Forelimb muscle (tissue), 1 donor: ENCODE measurements at places on chromosomes 2 and 18.

GRCh38 chr2:74199275-74199701 lies 873 bp downstream of the MTHFD2 start:
- DNase-seq = no peak

DNA sequence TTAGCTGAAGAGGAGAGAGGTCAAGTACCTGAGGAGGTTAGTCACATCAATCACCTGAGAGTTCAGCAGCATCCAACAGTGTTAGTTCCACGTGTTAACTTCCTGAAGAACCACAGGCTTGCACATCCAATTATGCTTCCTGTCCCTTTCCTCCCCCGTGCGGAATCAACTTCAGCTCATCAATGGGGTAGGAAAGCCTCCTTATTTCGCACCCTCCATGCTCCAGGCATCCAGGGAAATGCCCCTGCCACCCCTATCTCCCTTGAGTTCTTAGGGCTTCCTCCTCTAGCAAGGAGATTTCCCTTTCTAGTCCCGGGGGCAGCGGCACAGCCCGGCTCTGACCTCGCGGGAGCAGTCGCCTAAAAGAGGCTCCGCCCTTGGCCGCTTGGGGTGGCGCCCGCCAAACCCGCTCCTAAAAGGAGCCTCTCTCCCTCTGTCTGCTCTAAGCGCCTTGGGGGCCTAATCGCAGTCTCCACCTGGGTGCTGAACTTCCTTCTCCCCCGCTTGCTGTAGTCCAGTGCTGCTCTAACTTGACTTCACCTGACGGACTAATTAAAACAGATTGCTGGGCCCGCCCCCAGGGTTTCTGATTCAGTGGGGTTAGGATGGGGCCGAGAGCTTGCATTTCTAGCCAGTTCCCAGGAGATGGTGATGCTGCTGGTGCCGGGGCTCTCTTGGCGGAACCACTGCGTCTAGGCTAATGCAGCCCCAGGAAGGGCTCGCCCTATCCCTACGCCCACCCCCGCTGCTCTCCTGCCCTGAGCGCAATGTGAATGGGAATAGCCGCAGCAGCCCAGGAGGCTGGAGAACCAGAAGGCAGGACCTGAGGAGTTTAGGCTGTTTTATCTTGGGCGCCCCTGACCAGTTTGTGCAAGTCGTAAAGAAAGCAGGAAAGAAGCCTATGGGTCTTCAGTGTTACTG lies 3.4 kb upstream of the TET3 start:
- DNase-seq = no peak

- no peak for DNase-seq
Measured at GRCh38 chr2:204625135-204625534, 79.9 kb downstream of the PARD3B start.

GRCh38 chr2:191180713-191181112 lies 29.9 kb upstream of the STAT4 start:
- no peak for DNase-seq

GRCh38 chr2:94870440-94871225 lies 597 bp upstream of the TEKT4 start:
- no peak for DNase-seq

DNA sequence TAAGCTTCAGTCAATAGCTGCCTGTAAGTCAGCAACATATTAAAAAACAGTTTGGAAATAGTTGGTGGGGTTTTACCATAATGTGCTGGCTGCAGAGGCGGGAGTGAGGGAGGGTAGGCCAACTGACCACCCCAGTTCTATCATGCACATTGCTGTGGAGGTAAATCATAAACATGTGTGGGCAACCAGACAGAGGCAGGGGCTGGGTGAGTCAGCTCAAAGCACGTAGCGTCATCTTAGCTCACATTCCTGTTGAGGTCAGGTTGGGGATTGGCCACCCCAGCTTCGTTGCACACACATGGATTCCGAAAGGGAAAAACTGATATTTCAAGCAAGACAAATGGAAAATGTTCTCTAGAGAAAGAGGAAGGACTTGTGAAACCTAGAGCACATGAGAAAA lies 19.5 kb downstream of the GPR45 start:
- no peak for DNase-seq

DNA sequence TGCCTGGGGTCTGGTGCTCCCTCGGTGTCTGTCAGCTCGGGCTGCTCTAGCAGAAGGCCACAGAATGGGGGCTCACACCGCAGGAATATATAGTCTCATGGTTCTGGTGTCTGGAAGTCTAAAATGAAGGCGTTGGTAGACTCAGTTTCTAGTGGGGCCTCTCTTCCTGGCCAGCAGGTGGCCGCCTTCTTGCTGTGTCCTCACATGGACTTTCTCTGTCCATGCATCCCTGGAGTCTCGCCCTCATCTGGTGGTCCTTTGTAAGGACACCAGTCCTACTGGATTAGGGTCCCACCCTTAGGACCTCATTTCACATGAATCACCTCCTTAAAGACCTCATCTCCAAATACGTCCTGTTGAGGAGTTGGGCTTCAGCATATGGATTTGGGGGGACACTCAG lies 65.7 kb downstream of the RRM2 start:
- DNase-seq = no peak

GRCh38 chr2:168926621-168927386 lies 25.7 kb downstream of the G6PC2 start:
- DNase-seq = no peak

- no peak for DNase-seq
Measured at GRCh38 chr18:652131-652530, 5.3 kb upstream of the TYMS start.

DNA sequence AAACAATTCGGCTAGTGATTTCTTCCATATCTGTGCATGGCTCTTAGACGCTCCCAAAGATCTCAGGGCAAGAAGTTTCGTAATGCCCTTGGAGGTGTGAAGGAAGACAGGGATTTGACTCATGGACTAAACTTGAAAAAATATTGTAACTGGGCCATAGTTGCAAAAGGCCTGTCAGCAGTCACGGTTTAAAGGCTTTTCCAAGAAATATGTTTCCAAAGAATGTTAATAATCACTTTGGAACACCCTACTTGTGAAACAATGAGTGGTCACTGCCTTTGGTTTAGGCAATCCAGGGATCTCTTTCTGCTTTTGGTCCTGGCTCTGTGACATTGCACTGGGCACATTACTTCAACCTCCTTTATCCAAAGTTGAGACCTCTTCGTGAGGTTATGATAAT lies 102.5 kb upstream of the RASGRP3 start:
- DNase-seq = no peak

- DNase-seq = no peak
Measured at GRCh38 chr18:44033144-44033701, 647.5 kb upstream of the SETBP1 start.

- no peak for DNase-seq
Measured at GRCh38 chr18:55494899-55495298, 93.1 kb downstream of the TCF4 start.

DNA sequence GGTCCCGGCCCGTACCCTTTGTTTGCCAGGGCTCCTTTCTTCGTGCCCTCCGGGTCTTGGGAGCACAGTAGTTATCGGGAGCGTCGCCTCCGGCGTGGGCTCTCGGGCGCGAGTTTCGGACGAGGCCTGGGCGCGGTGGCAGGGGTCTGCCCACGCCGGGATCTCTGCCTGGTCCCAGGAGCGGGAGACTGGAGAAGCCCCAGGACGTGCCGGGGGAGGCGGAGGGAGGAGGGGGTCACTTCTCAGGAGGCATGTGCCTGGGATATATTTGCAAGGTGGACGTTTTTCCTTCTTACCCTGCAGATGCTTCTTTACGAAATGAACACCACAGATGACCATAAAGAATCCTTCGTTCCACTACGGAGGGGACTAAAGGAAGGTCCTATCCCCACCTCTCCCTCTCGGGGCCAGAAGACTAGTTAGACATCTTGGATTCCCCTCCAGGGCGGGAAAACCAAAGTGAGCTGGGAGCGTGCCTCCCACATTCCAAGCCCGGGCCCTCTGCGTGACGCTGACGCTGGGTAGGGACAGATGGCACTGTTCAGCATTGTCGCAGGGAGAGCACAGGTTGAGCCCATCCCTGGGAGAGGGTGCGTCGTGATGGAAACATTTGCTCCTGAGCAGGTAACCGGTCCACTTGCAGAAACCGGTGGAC lies 483 bp upstream of the FHL2 start:
- no peak for DNase-seq

DNA sequence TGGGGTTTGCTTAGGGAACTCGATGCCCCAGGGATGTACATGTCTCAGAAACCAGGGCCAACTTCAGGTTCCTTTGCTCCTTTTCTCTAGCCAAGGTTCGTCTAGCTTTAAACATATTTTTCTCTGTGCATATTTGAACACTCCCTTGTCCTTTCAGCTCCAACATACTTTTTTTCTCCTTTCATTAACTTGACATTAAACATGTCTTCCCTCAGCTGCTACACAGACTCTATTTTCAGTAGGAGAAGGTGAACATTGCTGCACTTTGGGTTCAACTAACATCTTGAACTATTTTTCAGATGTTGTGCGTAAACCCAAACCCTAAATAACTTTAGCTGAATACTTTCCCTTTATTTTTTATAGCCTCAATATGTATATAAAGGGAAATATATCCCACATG lies 212.9 kb downstream of the MTX2 start:
- DNase-seq = no peak

GRCh38 chr2:127155028-127155581 lies 48.2 kb upstream of the BIN1 start:
- DNase-seq = no peak

GRCh38 chr2:67674668-67675067 lies 277.5 kb downstream of the ETAA1 start:
- DNase-seq = no peak

GRCh38 chr2:16798472-16798871 lies 132.8 kb upstream of the CYRIA start:
- DNase-seq = no peak

DNA sequence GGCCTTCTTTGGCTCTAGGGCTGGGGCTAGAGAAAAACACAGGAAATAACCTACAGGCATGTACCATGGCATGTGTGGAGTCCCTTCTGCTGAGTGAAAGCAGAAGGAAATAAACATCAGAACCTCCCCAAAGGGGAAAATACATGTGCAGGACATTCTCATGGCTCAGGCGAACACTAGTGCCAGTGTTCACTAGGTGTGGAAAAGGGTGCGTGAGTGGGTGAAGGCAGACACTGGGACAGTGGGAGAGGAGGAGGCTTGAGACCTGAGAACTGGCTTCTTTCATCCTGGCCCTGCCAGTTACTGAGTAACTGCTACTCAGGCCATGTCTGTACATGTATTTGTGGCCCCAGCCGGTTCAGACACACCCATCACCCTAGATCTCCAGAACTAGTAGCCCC lies 268.2 kb downstream of the PRKCE start:
- no peak for DNase-seq

GRCh38 chr18:6960124-6960523 lies 157.5 kb downstream of the LAMA1 start:
- DNase-seq = no peak

DNA sequence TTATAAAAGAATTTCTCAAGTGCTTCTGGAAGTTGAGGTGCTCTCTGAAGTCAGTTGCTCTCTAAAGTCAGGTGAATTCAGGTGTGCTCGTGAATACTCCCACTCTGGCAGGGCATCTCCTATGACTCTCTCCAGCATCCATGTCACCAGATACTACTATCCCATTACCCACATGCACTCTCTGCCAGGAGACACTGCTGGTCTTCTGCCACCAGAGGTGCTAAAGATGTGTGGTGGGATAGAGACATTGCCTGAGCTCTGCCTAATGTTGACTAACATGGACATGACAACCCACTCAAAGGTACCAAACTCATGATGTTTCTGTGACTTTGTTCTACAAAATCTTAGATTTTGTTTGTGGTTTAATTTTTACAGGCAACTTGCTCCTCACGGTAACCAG lies 106.4 kb upstream of the HNRNPA3 start:
- no peak for DNase-seq

DNA sequence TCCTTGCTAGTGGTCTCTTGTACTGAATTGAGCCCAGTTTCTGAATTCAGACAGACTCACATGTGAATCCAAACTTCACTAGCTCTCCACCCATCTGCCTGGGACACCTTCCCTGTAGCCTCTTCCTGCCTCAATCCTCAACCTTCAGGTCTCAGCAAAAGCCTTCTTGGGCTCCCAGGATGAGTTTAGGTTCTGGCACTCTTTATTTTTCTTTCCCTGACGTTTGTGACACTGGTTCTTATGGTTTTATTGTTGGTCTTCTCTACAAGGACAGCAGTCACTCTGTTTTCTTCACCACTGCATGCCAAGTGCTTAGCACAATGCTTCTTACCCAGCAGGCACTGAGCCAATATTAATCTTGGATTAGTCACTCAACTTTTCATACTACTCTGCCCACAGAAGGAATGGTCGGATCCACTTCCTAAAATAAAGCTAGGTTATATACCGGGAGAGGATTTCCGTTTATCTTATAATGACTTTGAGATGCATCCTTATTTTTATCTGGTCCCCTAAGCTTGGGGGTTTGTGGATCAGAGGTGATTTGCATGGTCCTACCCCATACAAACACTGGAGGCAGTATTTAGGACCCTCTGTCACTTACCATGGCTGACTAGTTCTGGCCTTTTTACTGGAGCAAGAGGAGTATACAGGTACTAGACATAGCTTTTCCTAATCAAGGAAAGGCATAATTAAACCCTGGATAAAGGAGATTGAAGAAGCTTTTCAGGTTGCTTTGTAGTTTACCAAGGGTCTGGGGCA lies 186.3 kb downstream of the MYCN start:
- DNase-seq = no peak

- no peak for DNase-seq
Measured at GRCh38 chr18:25464227-25464626, 112.3 kb upstream of the ZNF521 start.

DNA sequence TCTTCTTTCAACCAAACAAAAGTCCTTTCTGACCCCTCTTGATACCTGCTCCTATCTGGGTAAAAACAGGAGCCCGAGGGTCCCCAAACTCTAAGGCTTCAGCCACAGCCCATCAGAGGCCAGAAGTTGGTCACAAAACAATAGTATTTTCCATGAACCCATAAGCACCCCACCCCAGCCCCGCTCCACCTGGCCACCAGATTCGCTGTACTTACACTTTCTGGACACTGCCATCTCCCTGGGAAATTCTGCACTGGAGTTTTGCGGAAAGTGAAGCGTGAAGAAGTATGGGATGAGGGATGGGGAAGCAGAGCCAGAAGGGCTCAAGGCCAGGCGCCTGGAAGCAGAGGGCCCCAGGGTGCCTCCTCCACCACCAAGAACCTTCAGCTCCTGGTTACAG lies 5.2 kb upstream of the RUFY4 start:
- DNase-seq = no peak

DNA sequence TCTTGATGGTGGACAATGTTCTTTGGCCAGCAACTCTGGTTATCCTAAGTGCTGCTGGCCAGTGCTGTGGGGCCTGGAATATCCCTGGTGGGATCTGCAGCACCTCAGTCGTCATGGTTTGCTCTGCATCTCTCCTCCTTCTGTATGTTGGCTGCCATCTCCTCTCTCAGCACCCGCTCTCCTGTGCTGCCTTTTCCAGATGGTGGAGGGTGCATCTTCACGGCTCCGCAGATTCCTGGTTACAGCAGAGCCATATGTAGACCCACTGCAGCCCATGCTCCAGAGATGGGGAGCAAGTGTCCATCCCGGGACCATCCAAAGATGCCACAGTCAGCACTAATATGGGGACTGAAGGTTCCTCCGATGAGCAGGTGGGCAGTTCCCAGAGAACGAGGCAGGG lies 90.0 kb downstream of the VAPA start:
- no peak for DNase-seq
